ENCODE measurements at places on chromosomes 4 and X. TPM values are rescaled to one million over a fixed set of nuclear protein-coding genes. Genes with fewer than 3 reads are reported as not detected.

The CT47B1 gene
- total RNA-seq = not detected

The BMX gene
- not detected for total RNA-seq

The SMPX gene
- total RNA-seq = not detected

The PRKX gene
- total RNA-seq = 16.2 TPM

The APOOL gene
- total RNA-seq = 23.6 TPM

The SPATA4 gene
- not detected for total RNA-seq

The EDA gene
- total RNA-seq = 0.65 TPM

The SMS gene
- total RNA-seq = 73.0 TPM

The PRR32 gene
- not detected for total RNA-seq

The ETDB gene
- not detected for total RNA-seq

The SOWAHD gene
- total RNA-seq = 0.23 TPM

The RASGEF1B gene
- 2.5 TPM for total RNA-seq

- DNase-seq = no peak
- H3K27me3 ChIP-seq = peaks cover 7% of the 10 kb centered on the region
- no peaks in the 10 kb centered on the region for H3K4me1 ChIP-seq
- H3K4me3 ChIP-seq = no peak overlapping the region
- no peak overlapping the region for H3K27ac ChIP-seq
- no peaks in the 10 kb centered on the region for H3K36me3 ChIP-seq
Measured at GRCh38 chrX:121581885-121582284, 534.5 kb downstream of the GLUD2 start.

DNA sequence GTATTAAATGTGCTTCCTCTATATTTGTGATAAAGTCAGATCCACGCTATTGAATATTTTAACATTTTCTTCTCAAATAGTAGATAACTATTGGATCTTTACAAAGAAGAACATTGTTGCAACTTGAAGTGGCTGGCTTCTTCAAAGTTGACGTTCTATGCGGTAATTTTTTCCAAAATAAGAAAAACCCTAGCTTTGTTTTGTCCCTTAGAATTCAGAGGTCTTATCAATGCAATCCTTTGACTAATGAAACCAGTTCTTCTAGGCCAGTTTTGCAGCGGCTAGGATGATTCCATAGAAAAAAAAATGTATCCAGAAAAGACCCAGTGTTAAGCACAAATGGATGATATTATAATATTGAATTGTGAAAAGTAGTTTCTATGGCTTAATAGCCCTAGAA is 89.6 kb downstream of the ANTXR2 start:
- no peak for DNase-seq
- H3K4me1 ChIP-seq = no peaks in the 10 kb centered on the region

GRCh38 chr4:67861513-67861912 is 22.3 kb downstream of the TMPRSS11D start:
- no peaks in the 10 kb centered on the region for H3K36me3 ChIP-seq
- H3K27me3 ChIP-seq = peaks cover 7% of the 10 kb centered on the region
- no peak overlapping the region for H3K27ac ChIP-seq
- DNase-seq = no peak

GRCh38 chrX:69028006-69028760 is 137.1 kb downstream of the PJA1 start:
- no peaks in the 10 kb centered on the region for H3K27me3 ChIP-seq
- peak overlapping the region; percentile 67 for H3K27ac ChIP-seq
- H3K36me3 ChIP-seq = no peaks in the 10 kb centered on the region
- H3K4me1 ChIP-seq = peaks cover 25% of the 10 kb centered on the region

GRCh38 chrX:129540068-129540653 is at the start of gene OCRL:
Gene OCRL (plus strand): TSS chrX:129540259. CDS start chrX:129540440, 181 bp downstream.
- no peaks in the 10 kb centered on the region for H3K27me3 ChIP-seq
- H3K36me3 ChIP-seq = peaks cover 3% of the 10 kb centered on the region
- DNase-seq = peak; percentile 94
- H3K4me1 ChIP-seq = peaks cover 19% of the 10 kb centered on the region
- peak within 1 kb of the TSS; percentile 76 for H3K4me3 ChIP-seq

- DNase-seq = no peak
- H3K4me1 ChIP-seq = peaks cover 9% of the 10 kb centered on the region
- H3K27ac ChIP-seq = no peak overlapping the region
Measured at GRCh38 chr4:99024481-99025275, 29.2 kb downstream of the METAP1 start.

- no peaks in the 10 kb centered on the region for H3K36me3 ChIP-seq
- H3K4me3 ChIP-seq = no peak overlapping the region
Measured at GRCh38 chrX:12890467-12890866, 16.0 kb upstream of the TLR8 start.

GRCh38 chr4:30720661-30721184 is 554 bp downstream of the PCDH7 start:
- H3K27ac ChIP-seq = peak overlapping the region; percentile 98
- H3K4me1 ChIP-seq = peaks cover 39% of the 10 kb centered on the region
- peak; percentile 94 for DNase-seq
- peaks cover 11% of the 10 kb centered on the region for H3K36me3 ChIP-seq
- peak overlapping the region; percentile 95 for H3K4me3 ChIP-seq

DNA sequence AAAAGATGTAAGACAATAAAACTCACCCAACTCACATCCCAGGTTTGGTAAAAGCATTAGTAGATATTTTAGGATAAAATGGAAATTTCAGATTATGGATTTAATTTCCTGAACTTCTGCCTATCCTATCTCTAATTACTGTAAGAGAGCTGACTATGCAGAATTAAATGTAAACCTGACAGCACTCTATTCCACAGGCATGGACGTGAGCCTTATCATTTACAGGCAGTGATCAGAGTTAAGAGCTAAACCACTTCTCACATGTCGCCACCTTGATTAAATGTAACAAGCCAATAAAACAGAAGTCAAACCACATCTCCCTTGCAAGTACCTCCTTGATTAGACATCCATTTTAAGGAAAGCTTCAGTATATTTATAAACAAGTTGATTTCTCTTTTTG is 97.5 kb upstream of the CBR4 start:
- no peak for DNase-seq
- H3K27ac ChIP-seq = no peak overlapping the region
- no peak overlapping the region for H3K4me3 ChIP-seq
- no peaks in the 10 kb centered on the region for H3K27me3 ChIP-seq

GRCh38 chrX:3403748-3404147 is 57.3 kb upstream of the MXRA5 start:
- H3K27ac ChIP-seq = no peak overlapping the region
- no peaks in the 10 kb centered on the region for H3K36me3 ChIP-seq
- H3K27me3 ChIP-seq = peaks cover 3% of the 10 kb centered on the region
- no peak for DNase-seq
- peaks cover 20% of the 10 kb centered on the region for H3K4me1 ChIP-seq
- no peak overlapping the region for H3K4me3 ChIP-seq

DNA sequence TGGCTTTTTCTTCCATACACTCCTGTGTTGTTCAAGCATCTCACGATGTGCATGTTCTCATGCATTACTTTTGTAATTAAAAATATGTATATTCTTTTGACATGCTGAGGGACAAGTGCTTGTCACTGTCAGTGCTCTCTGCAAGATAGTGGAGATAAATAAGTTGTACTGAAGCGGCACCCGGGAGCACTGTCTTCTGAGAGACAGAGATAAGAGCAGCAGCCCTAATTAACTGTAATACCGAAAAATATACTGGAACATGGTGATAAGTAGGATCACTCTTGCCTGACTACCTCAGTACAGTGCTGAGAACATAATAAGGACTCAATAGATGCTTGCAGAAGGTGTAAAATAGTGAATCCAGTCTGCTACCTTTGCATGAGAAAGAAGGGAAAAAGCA is 9.4 kb upstream of the GPR173 start:
- H3K27me3 ChIP-seq = peaks cover 12% of the 10 kb centered on the region
- H3K4me1 ChIP-seq = no peaks in the 10 kb centered on the region
- H3K27ac ChIP-seq = no peak overlapping the region
- DNase-seq = no peak
- no peaks in the 10 kb centered on the region for H3K36me3 ChIP-seq

DNA sequence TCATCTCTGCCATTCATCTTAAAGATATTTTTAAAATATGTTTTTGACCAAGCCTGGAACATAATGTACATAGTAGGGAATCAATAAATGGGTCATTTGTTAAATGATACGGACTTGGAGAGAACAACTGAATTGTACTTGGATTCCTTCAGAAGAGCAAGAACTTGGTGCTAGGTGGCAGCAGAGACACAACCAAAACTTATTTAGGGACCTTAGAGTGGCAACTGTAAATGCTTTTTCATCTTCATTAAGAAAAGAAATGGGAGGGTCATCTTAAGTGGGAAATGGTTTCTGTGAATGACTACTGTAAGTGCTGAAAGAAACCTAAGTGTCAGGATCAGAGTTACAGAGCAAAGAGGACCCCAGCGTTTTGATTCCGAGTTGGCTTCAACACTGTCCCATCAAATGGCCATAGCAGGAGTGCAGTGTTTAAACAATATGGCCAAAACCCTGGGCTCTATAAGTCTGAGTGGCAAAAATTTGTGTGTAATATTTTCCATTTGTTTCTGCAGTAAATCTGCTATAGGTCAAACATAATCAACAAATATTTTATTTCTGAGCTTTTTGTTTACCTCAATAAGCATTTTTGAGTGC is 213.6 kb downstream of the PALLD start:
- H3K4me3 ChIP-seq = no peak overlapping the region
- peaks cover 73% of the 10 kb centered on the region for H3K4me1 ChIP-seq
- H3K27me3 ChIP-seq = no peaks in the 10 kb centered on the region
- peak overlapping the region; percentile 87 for H3K27ac ChIP-seq

- no peak overlapping the region for H3K4me3 ChIP-seq
- no peak for DNase-seq
- H3K27me3 ChIP-seq = no peaks in the 10 kb centered on the region
- peaks cover 26% of the 10 kb centered on the region for H3K4me1 ChIP-seq
- no peak overlapping the region for H3K27ac ChIP-seq
Measured at GRCh38 chr4:151173871-151174270, 74.4 kb downstream of the RPS3A start.

GRCh38 chr4:137968956-137969678 is 273.0 kb downstream of the SLC7A11 start:
- no peaks in the 10 kb centered on the region for H3K4me1 ChIP-seq
- no peak overlapping the region for H3K27ac ChIP-seq
- H3K4me3 ChIP-seq = no peak overlapping the region
- no peaks in the 10 kb centered on the region for H3K36me3 ChIP-seq

DNA sequence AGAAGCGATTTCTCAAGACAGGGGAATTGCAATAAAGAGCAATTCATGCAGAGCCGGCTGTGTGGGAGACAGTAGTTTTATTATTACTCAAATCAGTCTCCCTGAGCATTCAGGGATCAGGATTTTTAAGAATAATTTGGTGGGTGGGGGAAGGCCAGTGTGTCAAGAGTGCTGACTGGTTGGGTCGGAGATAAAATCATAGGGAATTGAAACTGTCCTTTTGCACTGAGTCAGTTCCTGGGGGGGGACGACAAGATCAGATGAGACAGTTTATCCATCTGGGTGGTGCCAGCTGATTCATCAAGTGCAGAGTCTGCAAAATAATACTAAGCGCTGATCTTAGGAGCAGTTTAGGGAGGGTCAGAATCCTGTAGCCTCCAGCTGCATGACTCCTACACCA is 502.4 kb downstream of the NLGN4X start:
- no peak for DNase-seq
- H3K4me3 ChIP-seq = no peak overlapping the region
- no peak overlapping the region for H3K27ac ChIP-seq
- no peaks in the 10 kb centered on the region for H3K36me3 ChIP-seq
- peaks cover 2% of the 10 kb centered on the region for H3K27me3 ChIP-seq
- no peaks in the 10 kb centered on the region for H3K4me1 ChIP-seq

- H3K4me1 ChIP-seq = no peaks in the 10 kb centered on the region
- no peak for DNase-seq
- H3K4me3 ChIP-seq = no peak overlapping the region
- H3K36me3 ChIP-seq = no peaks in the 10 kb centered on the region
- H3K27ac ChIP-seq = no peak overlapping the region
Measured at GRCh38 chr4:89067417-89067816, 10.4 kb upstream of the FAM13A start.

GRCh38 chrX:40931921-40932320 is 153.3 kb upstream of the USP9X start:
- no peaks in the 10 kb centered on the region for H3K27me3 ChIP-seq
- no peak for DNase-seq
- no peaks in the 10 kb centered on the region for H3K36me3 ChIP-seq
- no peak overlapping the region for H3K4me3 ChIP-seq
- no peak overlapping the region for H3K27ac ChIP-seq
- peaks cover 43% of the 10 kb centered on the region for H3K4me1 ChIP-seq

GRCh38 chr4:71009890-71010588 is 16.6 kb downstream of the DCK start:
- no peak for DNase-seq
- H3K4me3 ChIP-seq = no peak overlapping the region
- H3K4me1 ChIP-seq = peaks cover 17% of the 10 kb centered on the region
- peaks cover 6% of the 10 kb centered on the region for H3K36me3 ChIP-seq
- H3K27me3 ChIP-seq = no peaks in the 10 kb centered on the region

DNA sequence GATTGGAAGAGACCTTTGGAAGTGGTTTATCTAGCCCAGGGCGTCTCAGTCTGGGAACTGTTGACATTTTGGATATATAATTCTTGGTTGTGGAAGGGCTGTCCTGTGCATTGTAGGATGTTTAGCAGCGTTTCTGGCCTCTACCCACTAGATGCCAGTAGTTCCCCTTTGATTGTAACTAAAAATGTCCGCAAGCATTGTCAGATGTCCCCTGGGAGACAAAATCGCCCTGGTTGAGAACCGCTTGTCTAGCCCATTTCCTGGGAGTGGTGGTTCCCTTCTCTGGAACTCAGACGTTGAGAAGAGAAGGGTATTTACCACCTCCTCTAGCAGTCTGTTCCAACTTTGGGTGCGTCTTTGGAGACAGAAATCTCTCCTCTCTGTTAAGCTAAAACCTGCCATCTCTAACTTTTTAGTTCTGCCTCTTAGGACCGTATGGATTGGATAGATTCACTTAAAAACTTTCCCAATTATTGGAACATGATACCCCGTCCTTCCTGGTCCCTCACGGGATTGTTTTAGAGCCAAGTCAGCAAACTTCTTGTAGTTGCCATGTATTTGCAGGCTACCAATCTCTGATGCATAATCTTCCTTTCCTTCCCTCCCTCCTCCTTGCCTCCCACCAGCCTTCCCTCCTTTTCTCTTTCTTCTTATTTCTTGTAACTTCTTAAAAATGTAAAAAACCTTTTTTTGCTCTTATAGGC is 13.9 kb downstream of the TMEM165 start:
- DNase-seq = no peak
- H3K4me1 ChIP-seq = peaks cover 53% of the 10 kb centered on the region
- H3K4me3 ChIP-seq = peak overlapping the region; percentile 50
- peak overlapping the region; percentile 91 for H3K27ac ChIP-seq
- peaks cover 24% of the 10 kb centered on the region for H3K36me3 ChIP-seq

- H3K36me3 ChIP-seq = no peaks in the 10 kb centered on the region
- H3K4me3 ChIP-seq = no peak overlapping the region
- DNase-seq = no peak
Measured at GRCh38 chr4:19514276-19515070, 737.2 kb upstream of the SLIT2 start.

DNA sequence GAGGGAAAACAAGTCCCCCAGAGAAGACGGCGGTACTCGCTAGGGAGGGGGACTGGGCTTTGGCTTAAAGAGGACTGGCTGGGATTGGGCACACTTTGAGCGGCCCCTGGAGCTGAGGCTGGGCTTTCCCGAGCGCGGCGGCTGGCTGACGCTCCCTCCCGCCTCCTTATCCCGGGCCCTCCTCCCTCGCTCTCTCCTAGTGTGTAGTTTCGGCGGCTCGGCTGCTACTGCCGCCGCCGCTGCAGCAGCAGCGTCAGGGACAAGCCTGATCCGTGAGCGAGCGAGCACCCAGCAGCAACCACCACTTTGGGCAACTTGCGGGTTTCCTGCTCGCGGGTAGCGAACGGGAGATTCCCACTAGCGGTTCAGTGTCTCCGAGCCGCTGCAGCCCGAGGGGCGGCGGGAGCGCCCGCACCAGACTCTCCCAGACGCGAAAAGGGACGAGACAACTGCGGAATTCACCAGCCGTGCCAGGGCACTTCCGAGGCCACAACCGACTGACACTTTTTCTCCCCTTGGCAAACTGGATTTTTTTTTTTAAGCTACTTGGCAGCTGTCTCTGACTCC is 632 bp upstream of the PCDH7 start:
- H3K36me3 ChIP-seq = peaks cover 11% of the 10 kb centered on the region
- peaks cover 29% of the 10 kb centered on the region for H3K4me1 ChIP-seq
- DNase-seq = peak; percentile 90
- peak overlapping the region; percentile 98 for H3K27ac ChIP-seq
- H3K27me3 ChIP-seq = no peaks in the 10 kb centered on the region

Data from chondrocyte (in vitro differentiated cells).